ENCODE measurements at places on chromosomes 3 and 15.

DNA sequence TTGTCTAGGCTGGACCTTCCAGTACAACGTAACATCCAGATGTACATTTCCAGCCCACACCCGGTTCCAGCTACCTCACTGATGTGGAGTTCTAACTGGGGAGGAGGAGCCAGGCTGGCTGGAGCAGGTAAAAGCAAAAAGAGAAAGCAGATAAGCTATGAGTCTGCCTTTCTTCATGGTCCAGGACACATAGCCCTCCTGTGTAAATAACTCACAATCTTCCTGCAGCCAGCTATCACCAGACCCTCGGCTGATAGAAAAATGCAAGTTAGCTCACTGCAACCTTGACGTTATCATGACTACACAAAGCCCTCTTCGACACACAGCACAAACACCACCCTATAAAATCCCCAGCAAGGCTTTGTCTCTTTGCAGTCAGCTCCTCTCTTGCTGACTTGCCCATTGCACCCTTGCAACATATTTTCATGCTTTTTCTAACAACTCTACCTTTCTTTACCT, 20.5 kb upstream of the ELP6 start:
- DNase-seq = no peak

DNA sequence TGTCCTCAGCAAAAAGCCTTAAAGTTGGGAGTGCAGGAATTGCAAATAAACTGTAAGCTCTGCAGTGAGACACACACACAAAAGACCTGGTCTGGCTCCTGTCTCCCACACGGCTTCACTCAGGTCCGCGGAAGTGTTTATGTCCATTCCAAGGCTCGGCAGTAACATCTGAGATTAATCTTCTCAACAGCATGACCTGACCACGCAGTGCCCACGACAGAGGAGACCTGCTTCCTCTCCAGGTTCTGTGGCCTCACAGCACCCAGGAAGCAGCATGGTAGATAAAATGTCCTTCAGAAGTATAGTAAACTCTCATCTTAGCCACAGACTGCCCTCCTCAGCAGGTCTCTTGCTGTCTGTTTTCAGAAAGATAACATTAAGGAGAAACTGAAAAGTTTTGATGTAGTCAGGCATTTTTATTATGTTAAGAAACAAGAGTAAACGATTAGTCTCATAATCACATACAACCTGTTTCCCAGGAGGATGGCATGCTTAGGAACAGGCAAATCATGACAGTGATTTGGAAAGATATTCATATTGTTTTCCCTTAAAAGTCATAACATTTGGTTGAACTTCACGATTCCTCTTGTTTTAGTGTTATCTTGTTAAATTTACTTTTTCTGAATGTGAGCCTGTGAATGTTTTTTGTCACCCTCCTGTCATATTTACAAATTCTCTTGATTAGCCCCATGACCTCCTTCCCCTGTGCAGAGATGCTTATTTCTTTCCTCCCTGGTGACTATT, 34.6 kb downstream of the CD200R1L start:
- DNase-seq = no peak

GRCh38 chr3:123755085-123755484, 129.0 kb downstream of the MYLK start:
- no peak for DNase-seq

- no peak for DNase-seq
Measured at GRCh38 chr15:54719325-54719724, 477.4 kb downstream of the RSL24D1 start.

GRCh38 chr3:99957151-99957796, 139.6 kb downstream of the CMSS1 start:
- no peak for DNase-seq

DNA sequence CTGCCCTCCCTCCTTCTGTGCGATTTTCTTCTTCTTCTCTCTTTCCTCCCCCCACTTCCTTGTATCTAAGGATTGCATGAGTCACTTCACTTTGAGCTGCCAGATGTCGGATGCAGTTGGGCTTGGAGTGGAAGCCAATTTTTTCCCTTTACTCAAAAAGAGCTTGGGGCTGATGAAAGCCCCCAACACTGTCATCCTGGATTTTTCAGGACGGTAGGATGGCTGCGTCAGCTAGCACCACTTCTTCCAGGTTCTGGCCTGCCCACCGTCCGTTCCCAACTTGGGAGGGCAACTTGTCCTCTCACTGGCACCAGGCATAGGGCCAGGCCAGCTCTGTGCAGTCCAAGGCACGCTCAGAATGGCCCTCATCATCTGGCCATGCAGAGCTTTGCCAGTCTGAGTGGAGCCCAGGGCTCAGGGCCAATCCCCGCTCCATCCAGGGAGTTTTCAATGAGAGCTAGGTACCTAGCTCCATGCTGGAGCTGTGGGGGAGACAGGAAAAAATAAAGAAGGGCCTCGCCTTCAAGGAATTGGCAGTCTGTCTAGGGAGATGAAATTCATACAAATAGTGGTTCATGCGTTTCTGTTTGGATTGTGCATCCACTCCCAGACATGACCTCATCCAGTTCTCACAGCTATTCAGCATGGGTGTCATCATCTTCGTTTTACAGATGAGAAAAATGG, 47.7 kb upstream of the INSYN1 start:
- DNase-seq = no peak

- DNase-seq = no peak
Measured at GRCh38 chr3:24278543-24278942, 216.1 kb downstream of the THRB start.

- DNase-seq = no peak
Measured at GRCh38 chr15:73996267-73996666, 1.8 kb downstream of the PML start.

DNA sequence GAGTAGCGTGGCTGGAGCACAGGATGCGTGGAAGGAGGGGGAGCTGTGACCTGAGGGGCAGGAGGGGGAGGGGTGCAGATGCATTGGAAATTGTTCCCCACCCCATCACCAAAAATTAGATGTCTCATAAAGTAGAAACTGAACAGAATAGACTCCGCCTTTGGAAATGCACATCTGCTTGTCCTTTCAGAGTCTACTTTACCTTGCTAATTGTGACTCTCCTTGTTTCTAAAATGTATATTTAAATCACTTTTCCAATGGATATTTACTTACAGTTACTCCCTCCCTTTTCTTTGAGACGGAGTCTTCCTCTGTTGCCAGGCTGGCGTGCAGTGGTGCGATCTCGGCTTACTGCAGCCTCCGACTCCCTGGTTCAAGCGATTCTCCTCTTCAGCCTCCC, 30.6 kb downstream of the SPG21 start:
- DNase-seq = no peak

DNA sequence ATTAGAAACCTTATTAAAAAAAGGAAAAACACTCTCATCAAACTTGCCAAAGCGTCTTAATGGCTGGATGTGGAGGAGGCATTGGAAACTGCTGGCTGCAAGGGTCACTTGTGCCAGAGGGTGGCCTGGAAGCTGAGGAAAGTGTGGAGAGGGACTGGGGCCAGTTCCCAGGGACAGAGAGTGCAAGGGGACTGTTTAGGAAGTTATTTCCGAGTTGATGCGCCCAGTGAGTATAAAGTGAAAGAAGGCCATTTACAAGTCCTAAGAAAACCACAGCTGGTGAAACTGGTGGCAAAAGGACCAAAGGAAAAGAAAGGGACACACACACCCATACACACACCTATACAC, 7.2 kb upstream of the KCTD6 start:
- no peak for DNase-seq

DNA sequence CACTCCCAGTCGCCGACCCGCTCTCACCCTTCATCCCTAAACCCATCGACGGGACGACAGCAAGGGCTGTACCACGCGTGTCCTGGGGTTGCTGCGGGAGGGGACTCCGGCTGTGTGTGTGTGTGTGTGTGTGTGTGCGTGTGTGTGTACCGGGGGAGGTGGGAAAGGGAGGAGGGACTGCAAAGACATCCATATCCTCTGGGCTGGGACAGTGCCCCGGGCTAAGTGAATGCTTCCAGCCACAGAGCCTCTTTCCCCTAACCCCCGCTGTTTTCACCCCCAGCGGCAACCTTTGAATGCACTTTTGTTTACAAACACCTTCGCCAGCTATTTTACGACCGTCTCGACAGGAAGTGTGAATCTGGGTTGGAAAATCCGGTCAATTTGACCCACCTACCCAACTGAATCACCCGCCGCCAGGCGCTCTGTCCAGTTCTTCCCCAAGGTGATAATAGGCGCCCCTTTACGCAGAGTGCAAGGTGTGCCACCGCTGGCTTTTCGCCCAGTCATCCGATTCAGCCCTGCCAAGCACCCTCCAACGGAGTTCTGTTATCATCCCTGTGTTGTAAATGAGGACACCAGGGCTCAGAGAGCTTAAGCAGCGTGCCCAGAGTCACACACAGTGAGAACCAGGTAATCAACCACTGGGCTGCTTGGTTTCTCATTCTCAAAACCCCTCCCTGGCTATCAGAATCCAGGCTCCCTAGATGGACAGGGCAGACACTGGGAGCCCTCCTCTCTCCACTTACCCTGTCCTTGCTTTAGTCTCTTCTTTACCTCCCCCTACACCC, 739 bp upstream of the AMOTL2 start:
- no peak for DNase-seq

- no peak for DNase-seq
Measured at GRCh38 chr15:83323296-83323711, 38.8 kb upstream of the BNC1 start.

GRCh38 chr3:79564192-79564591, 203.6 kb downstream of the ROBO1 start:
- no peak for DNase-seq

DNA sequence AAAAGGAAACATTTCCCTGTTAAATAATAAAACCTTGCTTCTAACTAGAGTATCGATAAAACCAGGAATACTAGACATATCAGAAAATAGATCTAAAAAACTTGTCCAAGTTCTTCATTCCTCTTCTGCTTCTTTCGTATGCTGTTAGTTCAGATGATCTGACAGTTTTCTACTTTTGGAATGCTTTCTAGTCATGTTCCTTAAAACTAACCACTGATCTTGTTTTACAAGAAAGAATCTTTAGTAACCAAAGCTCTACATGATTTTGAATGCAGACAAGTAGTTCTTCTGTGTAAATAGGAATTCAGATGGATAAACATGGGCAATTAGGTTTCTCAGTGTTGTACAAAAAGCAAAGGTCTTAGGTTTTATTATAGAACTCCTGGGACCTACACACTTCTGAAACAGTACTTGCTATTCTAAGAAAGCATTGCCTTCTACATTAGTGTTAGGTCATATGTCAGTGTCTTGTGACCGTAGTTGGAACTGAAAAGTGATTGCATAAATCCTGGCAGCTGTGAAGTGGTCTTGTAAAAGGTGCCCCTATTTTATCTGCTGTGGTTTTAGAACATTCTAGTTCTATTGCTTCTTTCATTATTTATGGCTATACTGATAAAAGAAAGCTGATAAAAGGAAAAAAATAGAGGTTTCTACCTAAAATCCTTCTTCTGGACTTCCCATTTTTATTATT, 40.7 kb downstream of the SNRK start:
- no peak for DNase-seq

DNA sequence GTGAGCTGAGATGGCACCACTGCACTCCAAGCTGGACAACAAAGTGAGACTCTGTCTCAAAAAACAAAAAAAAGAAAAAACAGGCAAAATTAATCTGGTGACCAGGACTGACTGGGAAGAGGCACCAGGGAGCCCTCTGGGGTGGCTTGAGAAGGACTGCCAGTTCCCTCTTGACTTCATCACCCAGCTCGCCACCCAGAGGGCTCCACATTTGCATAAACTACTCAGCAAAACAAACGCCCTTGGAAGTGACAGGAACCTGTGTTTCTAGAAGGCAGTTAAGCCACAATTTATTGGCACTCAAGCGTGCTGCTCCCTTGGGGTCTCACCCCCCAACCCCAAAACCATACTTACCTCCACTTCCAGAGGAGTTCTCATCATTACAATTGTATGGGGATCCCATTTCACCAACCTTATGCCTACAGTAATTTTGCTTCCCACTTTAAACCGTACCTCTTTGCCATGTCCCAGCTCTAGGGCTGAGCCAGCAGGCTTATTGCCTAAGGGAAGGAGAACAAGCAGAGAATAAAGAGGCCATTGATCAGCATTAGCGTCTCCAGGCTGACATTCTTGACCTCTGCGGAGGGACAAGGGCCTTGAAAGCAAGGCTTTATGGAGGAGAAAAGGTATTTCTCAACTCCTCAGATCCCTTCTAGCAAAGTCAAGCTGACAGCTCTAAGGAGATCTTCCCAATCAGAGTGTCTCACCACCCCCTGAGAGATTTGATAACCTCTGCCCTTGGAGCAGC, 357.4 kb downstream of the SHQ1 start:
- DNase-seq = no peak

DNA sequence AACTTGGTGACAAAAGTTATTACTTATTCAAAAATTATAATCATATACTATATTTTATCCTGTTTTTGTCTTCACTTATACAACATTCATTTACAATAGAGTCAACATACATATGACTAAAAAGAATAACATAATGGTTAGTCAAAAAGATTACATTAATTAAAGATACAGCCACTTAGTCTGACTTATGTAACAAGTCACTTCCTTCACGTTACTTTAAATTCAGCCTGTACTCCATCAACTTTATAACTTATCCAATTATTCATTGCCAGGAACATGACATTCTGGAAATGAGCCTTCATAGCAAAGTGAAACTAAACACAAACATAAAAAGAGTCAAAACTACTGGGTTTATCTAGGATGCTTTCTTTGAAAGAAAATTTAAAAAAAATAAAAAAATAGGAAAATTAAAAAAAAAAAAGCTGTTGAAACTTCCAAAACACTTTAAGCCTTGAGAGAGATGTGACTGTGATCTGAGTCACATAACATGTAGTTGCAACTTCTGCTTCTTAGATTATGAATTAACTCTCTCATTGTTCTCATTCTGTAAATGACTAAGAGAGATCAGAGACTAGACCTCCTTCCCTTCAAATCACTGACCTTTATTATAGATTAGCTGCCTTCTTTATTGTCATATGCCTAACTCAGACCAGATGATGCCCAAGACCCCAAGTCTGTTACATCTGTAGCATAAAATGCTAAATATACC, 107.8 kb downstream of the MYRIP start:
- DNase-seq = no peak
